Panc1 (cell line): ENCODE measurements at places on chromosomes 6 and 20. TPM values are rescaled to one million over a fixed set of nuclear protein-coding genes. Genes with fewer than 3 reads are reported as not detected.

Gene PXMP4
- total RNA-seq: 12.0 TPM

Gene OPN5
- not detected for total RNA-seq

Gene TXNDC5
- total RNA-seq: 177 TPM

Gene SLC22A16
- total RNA-seq: not detected

GRCh38 chr6:17431581-17431980, 38.2 kb downstream of the CAP2 start:
- no peak overlapping the region for H3K4me3 ChIP-seq
- peaks cover 5% of the 10 kb centered on the region; the same call in 1 of the 2 replicates for H3K36me3 ChIP-seq
- H3K27me3 ChIP-seq: no peaks in the 10 kb centered on the region

GRCh38 chr6:64220801-64221200, 585.2 kb downstream of the PHF3 start:
- no peak overlapping the region for H3K4me3 ChIP-seq
- no peak for DNase-seq
- no peaks in the 10 kb centered on the region for H3K27me3 ChIP-seq
- no peaks in the 10 kb centered on the region for H3K4me1 ChIP-seq

- H3K27ac ChIP-seq: no peak overlapping the region
- no peaks in the 10 kb centered on the region for H3K36me3 ChIP-seq
- no peaks in the 10 kb centered on the region for H3K27me3 ChIP-seq
- H3K4me3 ChIP-seq: no peak overlapping the region
Measured at GRCh38 chr20:40291493-40292135, 397.4 kb downstream of the MAFB start.

DNA sequence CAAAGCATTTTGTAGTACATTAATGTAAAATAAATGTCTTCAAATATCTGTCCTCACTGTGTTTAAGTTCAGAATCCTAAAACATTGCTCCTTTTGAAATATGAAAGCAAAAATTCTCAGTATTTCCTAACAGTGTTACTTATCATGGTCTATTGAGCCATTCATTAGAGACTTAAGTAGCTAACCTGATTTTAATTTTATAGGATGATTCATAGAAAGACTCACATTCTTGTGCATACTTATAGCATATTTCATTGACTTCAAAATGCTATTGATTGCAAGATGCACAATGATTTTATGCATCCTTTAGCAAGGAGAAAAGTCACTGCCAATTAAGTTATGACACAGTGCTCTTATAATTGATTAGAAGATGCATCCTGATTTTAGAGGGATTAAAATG, 85.7 kb downstream of the HIVEP1 start:
- DNase-seq: no peak
- H3K27me3 ChIP-seq: no peaks in the 10 kb centered on the region
- H3K27ac ChIP-seq: no peak overlapping the region
- no peaks in the 10 kb centered on the region for H3K4me1 ChIP-seq
- no peak overlapping the region for H3K4me3 ChIP-seq

DNA sequence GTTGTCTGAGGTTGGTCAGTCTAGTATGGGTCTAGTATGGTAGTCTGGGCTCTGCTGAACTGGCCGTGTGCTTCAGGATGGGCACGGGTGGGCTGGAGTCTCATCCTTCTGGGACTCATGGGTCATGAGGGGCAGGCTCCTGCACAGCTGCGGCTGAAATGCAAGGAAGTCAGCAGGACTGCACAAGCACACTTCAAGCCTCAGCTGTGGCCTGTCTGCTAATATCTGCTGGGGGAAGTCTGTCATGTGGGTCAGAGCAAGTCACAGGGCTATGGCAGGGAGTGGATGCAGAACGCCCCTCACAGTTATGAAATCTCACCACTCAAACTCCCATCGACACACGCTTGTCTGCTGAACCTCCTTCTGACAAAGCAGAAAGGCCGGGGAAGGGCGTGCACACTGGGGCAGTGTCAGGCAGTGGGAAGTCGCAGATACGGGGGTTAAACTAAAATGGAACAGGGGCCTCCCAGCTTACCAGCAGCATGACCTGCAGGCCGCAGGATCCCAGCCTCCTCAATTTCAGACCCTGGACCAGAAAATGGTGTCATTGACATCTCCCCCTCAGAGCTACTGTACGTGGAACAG, 229.5 kb downstream of the SMOC2 start:
- no peaks in the 10 kb centered on the region for H3K4me1 ChIP-seq
- no peak overlapping the region for H3K4me3 ChIP-seq
- DNase-seq: no peak
- H3K36me3 ChIP-seq: no peaks in the 10 kb centered on the region

GRCh38 chr6:27726619-27727023, 185.6 kb downstream of the OR2B2 start:
- H3K27me3 ChIP-seq: peaks cover 3% of the 10 kb centered on the region; the same call in 1 of the 2 replicates
- no peaks in the 10 kb centered on the region for H3K36me3 ChIP-seq
- H3K27ac ChIP-seq: no peak overlapping the region
- H3K4me3 ChIP-seq: peak overlapping the region; percentile 17; the same call in 1 of the 2 replicates
- peaks cover 14% of the 10 kb centered on the region for H3K4me1 ChIP-seq

DNA sequence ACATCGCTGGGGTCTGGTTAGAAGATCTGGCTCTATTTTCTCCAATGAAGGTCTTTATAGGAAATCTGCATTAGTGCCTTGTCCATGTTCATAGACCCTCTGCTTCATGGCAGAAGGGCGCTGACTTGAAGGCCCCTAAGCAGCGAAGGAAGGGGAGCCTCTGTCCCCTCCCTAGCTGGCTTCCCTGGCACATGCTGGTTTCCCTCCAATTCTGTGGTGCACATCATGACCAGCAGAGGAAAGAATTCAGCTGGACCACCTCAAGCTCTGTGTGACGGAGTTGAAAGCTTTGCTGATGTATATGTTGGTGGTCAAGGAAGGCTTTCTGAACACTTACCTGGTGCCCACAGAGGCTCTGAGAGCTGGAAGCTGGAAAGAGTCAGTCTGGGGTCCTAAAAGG, 129.7 kb upstream of the MYLIP start:
- H3K27ac ChIP-seq: no peak overlapping the region
- peaks cover 4% of the 10 kb centered on the region; the same call in 1 of the 2 replicates for H3K27me3 ChIP-seq
- DNase-seq: no peak
- no peak overlapping the region for H3K4me3 ChIP-seq

DNA sequence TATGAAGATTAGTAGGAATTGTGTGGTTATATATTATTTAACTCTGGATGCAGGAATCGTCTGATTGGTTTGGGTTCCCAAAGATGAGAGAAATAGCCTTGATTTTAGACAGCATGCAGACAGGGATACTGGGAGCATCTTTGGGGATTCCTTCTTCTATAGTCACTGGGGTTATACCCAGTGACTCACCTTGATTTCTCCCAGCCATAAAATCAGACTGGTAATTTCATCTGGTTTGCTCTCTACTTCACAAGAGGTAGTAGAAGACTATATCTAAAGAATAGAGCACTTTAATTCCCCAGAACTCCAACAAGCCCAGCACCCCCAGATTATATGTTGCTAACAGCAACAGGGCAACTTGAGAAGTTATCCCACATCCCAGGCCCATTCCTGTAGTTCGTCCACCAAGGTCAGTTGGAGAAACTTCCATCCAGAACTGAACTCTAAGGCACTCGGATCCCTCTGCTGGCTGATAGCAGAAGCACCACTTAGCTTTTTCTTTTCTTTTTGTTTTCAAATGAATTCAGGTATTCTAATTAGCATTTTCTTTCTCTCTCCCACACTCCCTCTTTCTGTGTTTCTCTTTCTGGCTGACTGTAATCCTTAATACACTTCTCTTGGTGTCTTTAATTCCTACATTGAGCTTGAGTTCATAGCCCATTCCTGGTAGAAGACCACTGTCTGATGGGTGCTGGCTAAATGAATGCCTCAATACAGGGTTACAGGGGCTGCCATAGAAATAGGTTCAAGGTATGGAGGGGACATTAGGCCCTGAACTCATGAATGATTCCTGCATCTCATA, 20.4 kb upstream of the EFHC1 start:
- no peak overlapping the region for H3K4me3 ChIP-seq
- no peaks in the 10 kb centered on the region; the same call in 1 of the 2 replicates for H3K4me1 ChIP-seq
- no peak overlapping the region for H3K27ac ChIP-seq
- no peaks in the 10 kb centered on the region for H3K27me3 ChIP-seq
- H3K36me3 ChIP-seq: no peaks in the 10 kb centered on the region

DNA sequence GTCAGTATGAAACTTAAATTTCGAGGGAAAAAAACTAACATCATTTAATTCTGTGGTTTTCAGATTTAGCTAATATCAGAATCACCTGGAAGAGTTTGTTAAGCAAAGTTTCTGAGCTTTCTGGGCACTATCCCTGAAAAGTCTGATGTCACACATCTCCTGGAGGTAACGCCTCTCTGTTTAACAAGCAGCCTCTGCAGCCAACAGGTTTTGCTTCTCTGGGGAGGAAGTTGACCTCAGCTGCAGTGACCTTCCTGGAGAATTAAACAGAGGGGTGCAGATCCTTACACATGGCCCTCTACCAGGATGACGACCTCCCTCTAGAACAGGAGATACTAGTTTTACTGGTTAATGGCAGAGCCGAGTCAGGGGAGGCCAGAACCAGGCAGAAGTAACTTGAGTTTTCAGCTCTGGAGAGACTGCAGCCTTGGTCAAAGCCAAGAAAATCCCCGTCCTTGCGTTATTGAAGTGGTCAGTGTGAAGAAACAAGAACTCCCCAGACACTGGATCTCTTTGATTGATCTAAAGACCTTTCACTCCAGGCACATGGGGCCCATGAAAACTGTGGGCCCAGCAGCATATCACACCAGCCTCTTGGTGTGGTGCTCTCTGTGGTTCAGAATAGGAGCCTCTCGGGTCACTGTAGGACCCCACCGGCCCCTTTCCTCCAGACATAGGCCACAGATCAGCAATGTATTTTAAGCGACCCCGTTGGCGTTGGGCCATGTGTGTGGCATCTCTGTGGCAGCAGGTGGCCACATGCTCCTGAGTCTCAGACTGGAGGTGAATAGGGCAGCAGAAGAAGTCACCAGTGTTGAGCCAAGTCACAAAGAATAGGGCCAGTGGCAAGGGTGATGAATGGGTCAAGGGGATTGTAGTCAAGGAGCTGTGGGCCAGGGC, 33.4 kb upstream of the CCR6 start:
- no peak overlapping the region for H3K27ac ChIP-seq
- no peak for DNase-seq
- no peaks in the 10 kb centered on the region for H3K4me1 ChIP-seq
- H3K4me3 ChIP-seq: no peak overlapping the region
- H3K27me3 ChIP-seq: peaks cover 2% of the 10 kb centered on the region; the same call in 1 of the 2 replicates

DNA sequence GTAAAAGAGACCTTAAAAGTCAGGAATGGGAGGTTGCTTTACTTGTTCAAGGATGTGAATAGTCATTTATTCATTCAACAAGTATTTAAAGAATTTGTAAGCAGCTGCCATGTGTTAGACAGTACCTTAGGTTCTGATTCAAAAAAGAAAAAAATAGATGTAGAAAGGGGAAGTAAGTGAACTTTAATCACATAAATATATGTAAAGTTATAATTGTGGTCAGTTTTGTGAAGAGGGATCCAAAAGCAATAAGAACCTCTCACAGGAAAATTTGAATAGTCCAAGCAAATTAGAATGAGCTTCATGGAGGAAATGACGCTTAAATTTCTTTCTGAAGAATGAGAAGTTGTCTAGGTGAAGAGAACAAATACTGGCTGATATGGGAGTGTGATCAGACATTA, 596.1 kb upstream of the CITED2 start:
- no peak for DNase-seq
- no peak overlapping the region for H3K4me3 ChIP-seq
- no peaks in the 10 kb centered on the region for H3K27me3 ChIP-seq
- no peak overlapping the region; the same call in 1 of the 2 replicates for H3K27ac ChIP-seq

- H3K27ac ChIP-seq: no peak overlapping the region
- no peaks in the 10 kb centered on the region for H3K36me3 ChIP-seq
- H3K4me1 ChIP-seq: no peaks in the 10 kb centered on the region
- no peak overlapping the region for H3K4me3 ChIP-seq
Measured at GRCh38 chr6:21501021-21501354, 92.6 kb upstream of the SOX4 start.

GRCh38 chr6:36247693-36248092, 22.2 kb upstream of the PNPLA1 start:
- no peak overlapping the region for H3K4me3 ChIP-seq
- no peaks in the 10 kb centered on the region for H3K36me3 ChIP-seq
- no peak overlapping the region for H3K27ac ChIP-seq
- no peaks in the 10 kb centered on the region for H3K27me3 ChIP-seq
